ENCODE measurements at places on chromosomes 3 and 15. TPM values are rescaled to one million over a fixed set of nuclear protein-coding genes. Genes with fewer than 3 reads are reported as not detected.

- H3K4me3 ChIP-seq: no peak overlapping the region
- no peak for DNase-seq
- H3K27ac ChIP-seq: no peak overlapping the region
- no peaks in the 10 kb centered on the region for H3K27me3 ChIP-seq
- no peaks in the 10 kb centered on the region for H3K4me1 ChIP-seq
- H3K36me3 ChIP-seq: no peaks in the 10 kb centered on the region
Measured at GRCh38 chr3:112121577-112122547, 11.2 kb downstream of the GCSAM start.

DNA sequence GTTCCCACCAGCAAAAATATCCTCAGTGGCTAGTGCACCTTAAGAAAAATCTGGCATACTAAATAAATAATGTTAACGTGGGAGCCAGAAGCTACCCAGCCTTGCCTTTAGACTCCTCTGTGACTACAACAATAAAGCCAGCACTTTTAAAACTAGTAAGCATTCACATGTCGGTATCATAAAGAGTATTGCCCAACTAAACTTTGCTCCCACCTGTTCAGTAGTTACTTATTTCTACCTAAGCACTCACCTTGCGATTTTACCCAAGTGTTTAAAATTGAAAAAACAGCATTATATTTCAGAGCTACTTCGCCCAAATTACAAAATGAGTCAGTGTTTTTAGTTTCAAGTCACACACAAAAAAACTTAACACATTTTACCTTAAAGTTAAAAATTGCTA, 12.8 kb downstream of the ALDH1L1 start:
- H3K27ac ChIP-seq: no peak overlapping the region
- peaks cover 23% of the 10 kb centered on the region for H3K27me3 ChIP-seq
- no peak overlapping the region for H3K4me3 ChIP-seq
- H3K36me3 ChIP-seq: no peaks in the 10 kb centered on the region
- DNase-seq: no peak
- H3K4me1 ChIP-seq: no peaks in the 10 kb centered on the region

DNA sequence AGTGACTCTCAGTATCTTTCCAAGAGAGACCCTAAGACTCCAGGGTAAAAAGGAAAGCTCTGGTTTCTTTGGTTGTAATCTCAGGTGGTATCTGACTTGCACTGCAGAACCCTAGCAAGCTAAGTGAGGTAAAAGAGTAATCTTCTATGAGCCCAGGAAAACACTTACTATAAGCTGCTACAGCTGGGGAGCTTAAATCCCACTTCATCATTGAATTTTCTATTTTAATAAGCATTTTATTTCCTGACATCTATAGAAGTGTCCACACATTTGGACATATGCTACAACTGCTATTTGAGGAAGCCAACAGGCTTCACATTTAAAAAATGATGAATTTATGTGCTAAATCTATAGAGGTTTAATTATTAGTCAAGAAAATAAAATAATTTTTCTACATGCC, 73.1 kb upstream of the GUCA1C start:
- H3K27me3 ChIP-seq: peaks cover 3% of the 10 kb centered on the region
- no peaks in the 10 kb centered on the region for H3K4me1 ChIP-seq
- no peak for DNase-seq
- no peak overlapping the region for H3K4me3 ChIP-seq

DNA sequence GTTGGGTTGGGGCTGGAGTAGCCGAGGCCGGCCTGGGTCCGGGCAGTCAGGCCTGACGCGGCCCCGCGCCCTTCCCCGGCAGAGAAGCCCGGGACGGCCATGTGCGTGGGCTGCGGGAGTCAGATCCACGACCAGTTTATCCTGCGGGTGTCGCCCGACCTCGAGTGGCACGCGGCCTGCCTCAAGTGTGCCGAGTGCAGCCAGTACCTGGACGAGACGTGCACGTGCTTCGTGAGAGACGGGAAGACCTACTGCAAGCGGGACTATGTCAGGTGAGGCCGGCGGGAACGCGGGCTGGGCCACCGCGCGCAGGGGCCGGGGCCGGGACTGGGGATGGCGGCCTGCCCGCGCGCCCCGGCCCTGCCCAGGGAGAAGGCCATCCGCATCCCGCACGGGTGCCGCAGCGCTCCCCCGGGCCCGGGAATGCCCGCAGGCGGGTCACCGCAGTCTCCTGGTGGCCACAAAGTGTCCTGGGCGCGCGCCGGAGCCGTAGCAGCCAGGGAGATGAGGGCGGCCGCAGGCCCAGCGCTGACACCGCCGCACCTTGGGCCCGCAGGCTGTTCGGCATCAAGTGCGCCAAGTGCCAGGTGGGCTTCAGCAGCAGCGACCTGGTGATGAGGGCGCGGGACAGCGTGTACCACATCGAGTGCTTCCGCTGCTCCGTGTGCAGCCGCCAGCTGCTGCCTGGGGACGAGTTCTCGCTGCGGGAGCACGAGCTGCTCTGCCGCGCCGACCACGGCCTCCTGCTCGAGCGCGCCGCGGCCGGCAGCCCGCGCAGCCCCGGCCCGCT, 1.3 kb downstream of the ISL2 start:
- H3K36me3 ChIP-seq: peaks cover 3% of the 10 kb centered on the region
- no peaks in the 10 kb centered on the region for H3K27me3 ChIP-seq
- H3K27ac ChIP-seq: no peak overlapping the region
- DNase-seq: no peak
- peaks cover 3% of the 10 kb centered on the region for H3K4me1 ChIP-seq

GRCh38 chr3:120567370-120568201, 28.6 kb upstream of the NDUFB4 start:
- no peak for DNase-seq
- H3K27ac ChIP-seq: no peak overlapping the region
- no peak overlapping the region for H3K4me3 ChIP-seq
- H3K4me1 ChIP-seq: 0 out of 2 replicates have a peak, but pooled peaks cover 4% of the 10 kb centered on the region
- H3K36me3 ChIP-seq: no peaks in the 10 kb centered on the region
- 0 out of 2 replicates have a peak, but pooled peaks cover 3% of the 10 kb centered on the region for H3K27me3 ChIP-seq

GRCh38 chr3:113272385-113272779, 61.0 kb downstream of the BOC start:
- H3K4me3 ChIP-seq: no peak overlapping the region
- no peak for DNase-seq
- H3K27me3 ChIP-seq: no peaks in the 10 kb centered on the region
- no peaks in the 10 kb centered on the region for H3K4me1 ChIP-seq
- no peak overlapping the region for H3K27ac ChIP-seq

DNA sequence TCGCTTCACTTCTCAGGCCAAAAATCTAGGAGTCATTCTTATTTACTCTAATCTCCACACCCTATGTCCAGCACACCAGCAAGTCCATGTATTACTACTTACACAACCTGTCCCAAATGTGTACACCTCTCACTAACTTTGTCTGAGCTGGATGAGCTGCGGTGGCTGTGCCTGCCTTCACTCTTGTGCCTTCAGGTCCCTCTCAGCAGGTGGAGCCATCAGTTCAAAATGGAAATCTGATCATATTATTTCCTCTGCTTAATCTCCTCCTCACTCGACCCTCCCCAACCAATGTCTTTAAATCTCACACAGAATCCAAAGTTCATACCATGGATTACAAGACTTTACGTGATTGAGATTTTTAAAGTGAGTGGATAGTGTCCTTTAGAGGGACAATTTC, 82.8 kb downstream of the SSR3 start:
- H3K4me1 ChIP-seq: no peaks in the 10 kb centered on the region
- peaks cover 2% of the 10 kb centered on the region for H3K27me3 ChIP-seq
- no peak overlapping the region for H3K4me3 ChIP-seq
- DNase-seq: no peak
- no peaks in the 10 kb centered on the region for H3K36me3 ChIP-seq

- no peak overlapping the region for H3K27ac ChIP-seq
- no peak overlapping the region for H3K4me3 ChIP-seq
- no peaks in the 10 kb centered on the region for H3K4me1 ChIP-seq
- H3K36me3 ChIP-seq: no peaks in the 10 kb centered on the region
- no peak for DNase-seq
Measured at GRCh38 chr3:89494734-89495133, 387.3 kb downstream of the EPHA3 start.

The ARMC8 gene
- total RNA-seq: 56.0 TPM
